Activated CD8-positive, alpha-beta memory T cell treated with anti-CD3 and anti-CD28 coated beads for 1 hour (primary cell): ENCODE measurements at places on chromosomes 7 and 10.

GRCh38 chr7:25272265-25272664 lies 44.0 kb upstream of the NPVF start:
- DNase-seq, result no peak

GRCh38 chr10:23436983-23437382 lies 1.9 kb upstream of the OTUD1 start:
- DNase-seq, result no peak

GRCh38 chr7:46218461-46219200 lies 297.6 kb upstream of the IGFBP3 start:
- no peak for DNase-seq

DNA sequence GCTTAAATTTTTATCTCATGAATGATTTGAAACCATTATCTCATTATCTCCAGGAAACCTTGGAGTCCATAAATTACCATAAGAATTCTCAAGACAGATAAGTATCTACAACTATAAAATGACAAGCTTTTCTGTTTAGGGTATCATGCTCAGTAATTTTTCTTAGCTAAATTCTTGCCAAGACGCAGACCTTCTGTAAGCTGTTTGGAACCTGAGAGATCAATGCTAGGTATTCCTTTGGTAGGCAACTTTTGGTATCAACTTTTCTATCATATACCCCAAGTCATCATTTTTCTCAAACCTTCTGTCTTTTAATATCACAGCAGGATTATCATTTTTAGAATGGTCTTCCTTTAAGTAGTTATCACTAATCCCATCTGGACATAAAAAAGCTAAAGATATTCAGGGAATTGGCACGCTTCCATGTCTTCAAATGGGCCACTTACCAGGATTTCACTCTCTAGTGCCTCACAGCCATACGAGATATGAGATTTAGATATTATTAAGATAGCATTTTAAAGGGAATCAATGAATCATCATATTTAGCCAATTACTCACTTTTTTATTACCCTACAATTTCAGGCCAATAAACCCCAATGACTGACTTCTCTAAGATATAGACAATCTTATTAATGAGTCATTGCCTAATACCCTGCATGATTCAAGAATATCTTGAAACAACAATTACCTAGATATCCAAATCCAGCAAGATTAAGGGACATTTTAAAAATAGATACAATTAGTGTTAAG lies 544.1 kb downstream of the HTR7 start:
- no peak for DNase-seq

DNA sequence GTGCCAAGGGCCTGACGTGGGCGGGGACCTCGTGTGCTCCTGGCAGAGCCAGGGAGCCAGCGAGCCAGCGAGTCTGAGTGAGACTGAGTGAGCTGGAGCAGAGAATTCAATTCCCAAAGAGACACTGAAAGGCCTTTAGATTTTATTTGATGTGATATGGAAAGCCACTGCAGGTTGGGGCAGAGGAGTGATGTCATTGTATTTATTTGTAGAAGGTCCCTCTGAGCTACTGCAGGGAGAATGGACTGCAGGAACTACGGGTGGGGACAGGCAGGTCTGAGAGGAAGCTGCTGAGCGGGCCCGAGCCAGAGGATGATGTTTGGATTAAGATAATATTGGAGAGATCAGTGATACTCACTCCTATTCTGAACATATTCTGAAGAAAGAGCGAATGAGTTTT lies 445.8 kb upstream of the ANKRD30A start:
- no peak for DNase-seq

- no peak for DNase-seq
Observed at GRCh38 chr10:88994019-88994418, 3.4 kb downstream of the FAS start.

GRCh38 chr7:122885583-122886356 lies 490 bp downstream of the CADPS2 start:
- DNase-seq, result no peak

DNA sequence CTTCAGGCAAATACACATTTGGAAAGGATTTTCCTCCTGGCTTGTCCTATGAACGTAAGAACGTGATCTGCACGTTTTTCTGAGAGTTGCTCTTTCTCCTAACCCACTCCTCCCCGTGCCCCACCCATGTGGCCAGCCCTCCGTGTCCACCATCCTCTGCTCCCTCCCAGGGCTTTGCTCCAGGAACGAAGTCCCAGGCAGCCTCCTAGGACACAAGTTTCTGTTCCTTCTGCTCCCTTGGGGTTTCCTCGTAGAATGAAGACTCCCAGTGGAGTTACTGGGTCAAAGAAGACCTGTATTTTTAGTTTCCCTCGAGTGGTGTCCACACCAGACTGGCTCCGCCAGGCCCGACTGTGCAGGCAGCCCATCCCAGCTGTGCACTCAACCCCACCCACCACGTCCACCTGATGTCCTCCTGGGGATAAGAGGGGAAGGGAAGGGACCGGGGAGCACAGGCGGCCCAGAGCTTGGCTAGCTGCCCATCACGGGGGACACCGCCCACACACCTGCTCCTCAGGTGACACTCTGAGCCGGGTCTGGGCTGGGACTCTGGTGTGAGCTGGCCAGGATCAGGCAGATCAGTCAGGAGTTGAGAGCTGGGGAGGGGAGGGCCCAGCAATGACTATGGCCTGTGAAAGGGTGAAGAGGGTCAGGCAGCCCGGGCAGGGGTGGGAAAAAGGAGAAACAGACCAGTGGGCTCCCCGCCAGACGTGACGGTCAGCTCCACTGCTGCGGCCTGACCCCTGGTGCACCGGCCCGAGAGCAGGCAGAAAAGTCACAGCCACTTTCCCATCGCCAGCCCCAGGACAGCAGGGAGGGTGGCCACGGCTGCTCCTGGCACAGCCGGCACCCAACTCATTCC lies 54.3 kb upstream of the PPP2R2D start:
- no peak for DNase-seq

DNA sequence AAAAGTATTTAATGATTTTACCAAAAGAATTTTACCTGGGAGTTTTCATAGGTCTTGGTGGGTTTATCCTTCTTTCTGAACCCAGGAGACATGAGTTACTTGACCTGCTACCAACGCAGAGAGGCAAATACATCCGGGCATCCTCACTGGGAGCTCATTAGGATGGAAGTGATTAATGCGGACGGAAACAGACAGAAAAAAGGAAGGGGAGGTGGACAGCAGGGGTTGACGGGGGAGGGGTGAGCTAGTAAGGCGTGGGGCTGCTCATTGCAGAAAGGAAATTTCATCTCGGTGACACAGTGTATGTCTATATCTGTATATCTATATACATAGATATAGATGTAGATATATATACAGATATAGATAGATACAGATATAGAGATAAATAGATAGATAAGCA lies 408.2 kb upstream of the ADARB2 start:
- DNase-seq, result no peak

GRCh38 chr10:97685395-97685958 lies 1.6 kb downstream of the AVPI1 start:
- no peak for DNase-seq

DNA sequence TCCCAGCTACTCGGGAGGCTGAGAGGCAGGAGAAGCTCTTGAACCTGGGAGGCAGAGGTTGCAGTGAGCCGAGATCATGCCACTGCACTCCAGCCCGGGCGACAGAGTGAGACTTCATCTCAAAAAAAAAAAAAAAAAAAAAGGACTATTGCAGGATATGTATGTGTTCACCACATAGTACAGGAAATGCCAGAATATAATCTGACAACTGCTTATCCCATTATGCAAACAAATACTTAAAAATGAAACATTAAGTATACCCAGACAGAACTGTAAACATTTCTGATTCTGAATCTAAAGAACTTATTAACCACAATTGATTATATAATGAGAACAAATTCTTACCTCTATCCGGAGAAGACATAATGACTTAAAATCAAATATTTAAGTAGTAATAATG lies 18.7 kb downstream of the DKK1 start:
- DNase-seq, result no peak

DNA sequence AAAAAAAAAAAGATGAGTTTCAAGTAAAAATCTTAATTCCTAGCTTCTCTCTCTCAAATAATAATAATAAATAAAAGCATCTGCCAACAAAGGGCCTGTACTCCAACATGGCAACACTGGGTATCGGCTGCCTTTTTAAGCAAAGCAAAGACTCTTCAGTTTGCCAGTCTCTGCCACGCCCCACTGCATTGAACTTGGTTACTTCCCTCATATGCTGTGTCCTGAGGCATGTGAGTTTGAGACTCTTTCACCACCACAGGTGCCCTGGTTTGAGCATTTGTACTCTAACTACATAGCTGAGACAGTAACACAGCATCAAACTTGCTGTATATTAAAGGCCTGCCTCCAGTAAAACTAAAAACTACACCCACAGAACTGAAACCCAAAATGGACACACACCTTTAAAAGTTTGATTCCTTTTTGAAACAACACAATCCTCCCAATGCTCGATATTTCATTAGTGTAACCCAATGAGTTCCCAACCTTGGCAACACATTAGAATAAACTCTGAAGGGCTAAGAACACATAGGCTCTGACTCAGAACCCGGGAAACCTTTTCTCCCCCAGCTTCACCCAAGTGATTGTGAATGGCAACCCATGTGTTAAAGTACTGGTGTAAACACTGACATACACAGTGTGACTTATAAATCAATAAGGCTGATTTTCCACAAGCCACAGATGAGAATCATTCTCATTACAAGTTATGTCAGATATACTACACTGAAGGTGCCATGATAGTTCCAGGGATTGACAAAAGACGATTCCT lies 12.0 kb downstream of the JAZF1 start:
- DNase-seq, result no peak

DNA sequence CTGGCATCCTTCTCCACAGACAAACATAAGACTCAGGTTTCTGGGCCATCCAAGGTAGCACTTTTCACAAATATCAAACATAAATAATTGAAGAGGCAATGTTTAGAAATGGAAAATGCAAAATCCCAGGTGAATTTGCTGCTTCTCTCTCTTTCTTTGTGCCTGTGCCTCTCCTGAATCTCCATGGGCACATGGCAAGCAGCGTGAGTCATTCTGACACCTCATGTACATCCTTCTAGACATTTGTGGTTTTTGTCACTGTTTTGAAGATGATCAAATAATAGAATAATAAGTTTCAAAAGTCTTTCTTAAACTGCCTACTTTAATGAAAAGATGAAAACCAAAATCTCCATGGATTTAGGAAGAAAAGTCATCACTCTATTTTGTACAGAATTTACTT lies 60.3 kb upstream of the RAB11FIP2 start:
- DNase-seq, result no peak

GRCh38 chr7:157662110-157662791 lies 325.4 kb downstream of the DNAJB6 start:
- no peak for DNase-seq

- DNase-seq, result no peak
Observed at GRCh38 chr7:36448781-36449379, 59.2 kb downstream of the ANLN start.

GRCh38 chr7:41570766-41571165 lies 132.1 kb downstream of the INHBA start:
- DNase-seq, result no peak

GRCh38 chr7:16027396-16027795 lies 340.9 kb upstream of the MEOX2 start:
- DNase-seq, result no peak

- no peak for DNase-seq
Observed at GRCh38 chr7:158056761-158057160, 530.9 kb downstream of the PTPRN2 start.
